ENCODE measurements at places on chromosomes 7 and 10. TPM values are rescaled to one million over a fixed set of nuclear protein-coding genes. Genes with fewer than 3 reads are reported as not detected.

The CPXM2 gene
- total RNA-seq: 1.9 TPM

GRCh38 chr7:158357106-158357897 is 230.3 kb downstream of the PTPRN2 start:
- no peak for DNase-seq
- H3K27ac ChIP-seq: no peak overlapping the region

GRCh38 chr10:22420787-22421517 is 75.7 kb downstream of the SPAG6 start:
- H3K4me1 ChIP-seq: no peaks in the 10 kb centered on the region
- no peaks in the 10 kb centered on the region for H3K36me3 ChIP-seq
- H3K27ac ChIP-seq: no peak overlapping the region
- DNase-seq: no peak
- H3K4me3 ChIP-seq: no peak overlapping the region

GRCh38 chr7:156667110-156667426 is 26.5 kb downstream of the RNF32 start:
- H3K27me3 ChIP-seq: no peaks in the 10 kb centered on the region
- DNase-seq: no peak
- no peak overlapping the region for H3K4me3 ChIP-seq
- no peak overlapping the region for H3K27ac ChIP-seq

DNA sequence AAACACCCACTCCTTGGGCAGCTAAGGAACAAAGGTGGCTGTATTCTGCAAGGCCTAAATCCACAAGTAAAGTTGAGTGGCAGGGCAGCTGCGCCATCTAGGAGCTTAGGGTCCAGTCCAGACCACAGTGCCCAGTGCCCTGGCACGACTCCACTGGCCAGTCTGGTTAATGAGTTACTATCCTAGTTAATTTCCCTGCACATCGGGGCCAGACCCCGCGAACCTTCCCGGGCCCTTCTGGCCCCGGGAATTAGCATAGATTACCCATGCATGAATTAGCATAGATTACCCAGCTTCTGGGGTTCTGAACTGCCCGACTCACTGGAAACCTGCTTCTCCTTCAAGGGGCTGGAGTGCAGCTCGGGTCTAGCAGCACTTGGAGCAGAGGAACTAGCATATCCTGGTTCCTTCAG is 3.2 kb upstream of the EMX2 start:
- no peaks in the 10 kb centered on the region for H3K36me3 ChIP-seq
- no peak for DNase-seq
- no peak overlapping the region for H3K27ac ChIP-seq
- H3K4me3 ChIP-seq: no peak overlapping the region

GRCh38 chr10:70266701-70267100 is 17.1 kb downstream of the NPFFR1 start:
- H3K36me3 ChIP-seq: no peaks in the 10 kb centered on the region
- DNase-seq: no peak
- no peak overlapping the region for H3K27ac ChIP-seq
- H3K27me3 ChIP-seq: no peaks in the 10 kb centered on the region
- 0 out of 2 replicates have a peak, but pooled peaks cover 3% of the 10 kb centered on the region for H3K4me1 ChIP-seq

DNA sequence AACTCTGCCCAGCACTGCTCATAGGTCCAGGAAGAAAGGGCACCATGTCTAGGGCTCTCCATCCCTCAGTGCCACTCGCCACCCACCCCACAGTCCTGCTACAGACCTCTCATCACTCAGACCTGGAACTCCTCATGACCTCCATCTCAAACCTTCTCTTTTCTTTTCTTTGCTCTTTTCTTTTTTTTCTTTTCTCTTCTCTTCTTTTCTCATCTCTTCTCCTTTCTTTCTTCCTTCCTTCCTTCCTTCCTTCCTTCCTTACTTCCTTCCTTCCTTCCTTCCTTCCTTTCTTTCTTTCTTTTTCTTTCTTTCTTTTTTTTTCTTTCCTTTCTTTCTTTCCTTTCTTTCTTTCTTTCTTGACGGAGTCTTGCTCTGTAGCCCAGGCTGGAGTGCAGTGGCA is 122.2 kb downstream of the KLF6 start:
- peaks cover 5% of the 10 kb centered on the region for H3K36me3 ChIP-seq
- no peak for DNase-seq
- no peak overlapping the region for H3K27ac ChIP-seq
- H3K4me3 ChIP-seq: no peak overlapping the region
- H3K4me1 ChIP-seq: peaks cover 2% of the 10 kb centered on the region
- H3K27me3 ChIP-seq: no peaks in the 10 kb centered on the region

- H3K27me3 ChIP-seq: no peaks in the 10 kb centered on the region
- H3K4me1 ChIP-seq: no peaks in the 10 kb centered on the region
- DNase-seq: peak; percentile 80
- peak overlapping the region; percentile 88 for H3K4me3 ChIP-seq
- H3K27ac ChIP-seq: no peak overlapping the region
- H3K36me3 ChIP-seq: no peaks in the 10 kb centered on the region
Observed at GRCh38 chr7:20329389-20330238, 1.1 kb upstream of the ITGB8 start.

DNA sequence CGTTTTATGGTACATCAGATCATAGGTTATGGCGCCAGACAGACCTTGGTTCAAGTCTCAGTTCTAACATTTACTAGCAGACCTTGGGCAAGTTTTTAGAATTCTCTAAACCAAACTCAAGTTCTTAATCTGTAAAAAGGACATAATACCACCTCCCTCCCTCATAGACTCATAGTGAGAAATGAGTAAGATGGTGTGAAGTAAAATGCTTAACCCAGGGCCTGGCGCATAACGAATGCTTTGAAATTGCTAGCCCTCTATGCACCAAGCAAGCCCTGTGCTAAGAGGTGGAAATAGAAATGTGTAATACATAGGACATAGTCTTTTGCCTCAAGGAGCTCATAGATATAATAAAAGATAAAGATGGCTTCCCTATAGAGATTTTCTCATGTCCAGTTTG is 17.7 kb upstream of the SLC35B4 start:
- no peaks in the 10 kb centered on the region for H3K4me1 ChIP-seq
- no peak overlapping the region for H3K4me3 ChIP-seq
- no peaks in the 10 kb centered on the region for H3K27me3 ChIP-seq
- no peaks in the 10 kb centered on the region for H3K36me3 ChIP-seq
- no peak for DNase-seq

The SORBS1 gene
- total RNA-seq: 21.5 TPM

The MYH16 gene
- total RNA-seq: not detected

- H3K36me3 ChIP-seq: no peaks in the 10 kb centered on the region
- H3K4me1 ChIP-seq: peaks cover 2% of the 10 kb centered on the region
- no peak overlapping the region for H3K27ac ChIP-seq
- DNase-seq: no peak
- H3K4me3 ChIP-seq: peak overlapping the region; percentile 29
- H3K27me3 ChIP-seq: peaks cover 30% of the 10 kb centered on the region
Observed at GRCh38 chr7:521221-522070, 1.8 kb upstream of the PDGFA start.

The FAM180A gene
- total RNA-seq: not detected

DNA sequence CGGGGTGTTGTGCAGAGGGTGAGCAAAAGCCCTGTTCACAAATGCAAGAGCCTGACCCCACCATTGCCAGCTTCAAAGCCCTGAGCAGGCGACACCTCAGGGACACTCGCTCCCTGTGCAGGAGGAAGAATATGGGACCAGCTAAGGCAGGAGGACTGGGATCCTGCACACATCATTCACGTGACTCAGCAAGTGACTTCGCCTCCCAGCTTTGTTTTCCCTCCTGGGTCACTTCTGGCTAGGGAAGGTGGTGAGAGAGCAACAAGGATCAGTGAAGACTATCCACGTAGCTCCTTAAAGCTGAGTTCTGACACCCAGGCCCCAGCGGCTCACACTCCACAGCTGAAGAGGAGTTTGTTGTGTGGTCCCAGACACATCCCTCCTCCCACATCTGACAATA is 164.3 kb downstream of the FGFR2 start:
- no peak for DNase-seq
- no peaks in the 10 kb centered on the region for H3K27me3 ChIP-seq
- H3K4me1 ChIP-seq: no peaks in the 10 kb centered on the region

- DNase-seq: no peak
- H3K27ac ChIP-seq: no peak overlapping the region
- H3K27me3 ChIP-seq: no peaks in the 10 kb centered on the region
- H3K4me1 ChIP-seq: no peaks in the 10 kb centered on the region
- no peaks in the 10 kb centered on the region for H3K36me3 ChIP-seq
- no peak overlapping the region for H3K4me3 ChIP-seq
Observed at GRCh38 chr7:3057066-3057420, 13.4 kb upstream of the CARD11 start.

GRCh38 chr10:18683427-18683826 is 24.2 kb downstream of the ARL5B start:
- no peaks in the 10 kb centered on the region for H3K4me1 ChIP-seq
- DNase-seq: no peak
- H3K36me3 ChIP-seq: peaks cover 5% of the 10 kb centered on the region
- no peak overlapping the region for H3K4me3 ChIP-seq
- no peaks in the 10 kb centered on the region for H3K27me3 ChIP-seq

The SPDYE5 gene
- not detected for total RNA-seq

The TMEM196 gene
- not detected for total RNA-seq

The RPEL1 gene
- total RNA-seq: 0.13 TPM

DNA sequence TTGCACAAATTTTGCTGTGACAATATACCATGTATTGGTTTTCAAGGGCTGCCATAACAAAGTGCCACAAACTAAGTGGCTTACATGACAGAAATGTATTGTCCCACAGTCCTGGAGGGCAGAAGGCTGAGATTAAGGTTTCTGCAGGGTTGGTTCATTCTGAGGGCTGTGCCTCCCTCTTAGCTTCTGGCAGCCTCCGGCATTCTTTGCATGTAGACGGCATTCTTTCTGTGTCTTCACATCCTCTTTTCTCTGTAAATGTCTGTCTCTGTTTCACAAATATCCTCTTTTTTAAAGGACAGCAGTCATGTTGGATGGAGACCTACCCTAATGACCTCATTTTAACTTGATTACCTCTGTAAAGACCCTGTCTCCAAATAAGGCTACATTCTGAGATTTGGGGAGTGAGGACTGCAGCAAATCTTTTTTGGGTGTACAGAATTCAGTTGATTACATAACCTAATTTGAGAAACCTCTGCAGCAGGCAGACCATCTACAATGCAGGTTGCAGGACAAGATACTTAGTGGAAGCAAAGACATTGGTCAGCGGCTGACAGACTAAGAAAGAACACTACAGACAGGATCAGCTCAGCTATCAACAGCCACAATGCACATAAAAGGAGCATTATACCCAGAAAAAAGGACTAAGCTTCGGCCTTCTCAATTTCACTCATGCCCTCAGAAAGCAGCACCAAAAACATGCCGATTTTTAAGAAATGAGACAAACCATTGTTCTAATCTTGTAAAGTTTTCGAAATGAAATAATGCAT is 84.6 kb upstream of the FAM3C start:
- H3K4me1 ChIP-seq: peaks cover 3% of the 10 kb centered on the region
- DNase-seq: no peak
- H3K4me3 ChIP-seq: peak overlapping the region; percentile 30
- peaks cover 9% of the 10 kb centered on the region for H3K36me3 ChIP-seq

DNA sequence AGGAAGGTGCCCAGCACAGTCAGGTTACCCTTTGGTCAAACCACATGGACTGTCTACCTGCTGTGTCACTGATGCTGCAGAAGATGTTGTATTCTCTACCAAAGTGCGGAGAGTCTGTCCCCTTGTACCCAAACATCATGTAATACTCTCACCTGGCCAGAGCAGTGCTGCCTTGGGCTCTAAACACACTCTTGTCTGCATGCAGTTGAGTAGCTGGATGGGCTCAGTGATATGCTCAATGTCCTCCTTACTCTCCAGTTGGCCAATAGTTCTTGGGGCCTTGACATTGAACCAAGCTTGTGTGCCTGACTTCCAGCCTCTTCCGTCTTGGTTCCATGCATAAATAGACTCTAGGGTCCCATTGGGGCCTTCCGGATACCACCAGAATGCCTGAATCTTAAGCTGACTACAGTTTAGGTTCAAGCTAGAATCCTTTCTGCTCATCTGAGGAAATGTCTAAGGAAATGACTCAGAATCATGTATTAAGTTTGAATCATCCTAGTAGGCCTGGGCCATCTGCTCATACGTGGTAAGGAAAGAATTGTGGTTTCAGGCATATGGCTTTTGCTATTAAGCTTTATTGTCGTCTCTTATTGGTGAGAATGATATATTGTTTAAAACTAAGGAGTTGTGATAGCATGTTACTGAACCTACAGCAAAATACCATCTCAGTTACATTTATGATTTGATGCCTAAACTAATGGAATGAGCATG is 118.0 kb downstream of the OTUD1 start:
- no peaks in the 10 kb centered on the region for H3K4me1 ChIP-seq
- no peak overlapping the region for H3K27ac ChIP-seq
- no peak overlapping the region for H3K4me3 ChIP-seq
- H3K27me3 ChIP-seq: no peaks in the 10 kb centered on the region

- H3K4me3 ChIP-seq: no peak overlapping the region
- no peaks in the 10 kb centered on the region for H3K4me1 ChIP-seq
- no peaks in the 10 kb centered on the region for H3K36me3 ChIP-seq
Observed at GRCh38 chr10:128429321-128429720, 303.1 kb upstream of the MKI67 start.

DNA sequence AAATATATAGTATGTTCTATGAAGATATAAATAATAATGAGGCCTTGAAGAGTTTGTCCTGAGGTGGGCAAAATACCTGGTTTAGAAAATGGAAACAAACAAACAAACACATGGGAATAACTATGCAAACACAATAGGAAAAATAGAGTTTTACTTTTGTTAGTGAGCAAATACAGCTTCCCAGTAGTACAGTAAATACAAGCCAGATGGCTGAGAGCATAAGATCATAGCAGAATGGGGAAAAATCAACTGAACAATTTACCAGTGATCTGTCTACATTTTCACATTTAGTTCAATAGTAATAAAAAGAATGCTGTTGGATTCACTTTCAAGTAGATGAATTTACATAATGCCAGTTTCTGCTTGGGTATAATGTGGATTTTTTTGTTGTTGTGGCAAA is 45.1 kb downstream of the ADD3 start:
- no peaks in the 10 kb centered on the region for H3K4me1 ChIP-seq
- DNase-seq: no peak
- no peaks in the 10 kb centered on the region for H3K27me3 ChIP-seq

DNA sequence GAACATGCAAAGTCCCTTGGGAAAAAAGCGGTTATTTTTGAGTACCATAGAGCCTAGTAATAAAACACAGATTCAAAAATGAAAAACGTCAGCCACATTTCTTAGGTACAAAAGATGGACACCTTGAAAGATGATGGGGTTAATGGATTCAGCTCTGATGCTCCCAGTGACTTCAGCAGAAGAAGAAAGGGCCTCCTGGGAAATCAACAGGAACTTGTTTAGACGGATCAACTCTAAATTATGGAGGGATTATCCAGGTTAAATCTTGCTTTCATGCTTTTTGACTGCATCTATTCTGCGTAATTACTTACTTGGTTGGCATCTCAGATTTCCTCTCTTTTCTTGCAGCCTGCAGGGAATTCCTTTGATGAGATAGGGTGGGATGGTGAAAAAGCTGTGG is 82.5 kb downstream of the TMEM178B start:
- H3K27me3 ChIP-seq: no peaks in the 10 kb centered on the region
- no peak overlapping the region for H3K4me3 ChIP-seq
- H3K27ac ChIP-seq: no peak overlapping the region
- no peaks in the 10 kb centered on the region for H3K36me3 ChIP-seq

GRCh38 chr10:2948127-2948854 is 119.1 kb upstream of the PFKP start:
- no peaks in the 10 kb centered on the region for H3K4me1 ChIP-seq
- no peak for DNase-seq
- no peak overlapping the region for H3K27ac ChIP-seq
- peaks cover 5% of the 10 kb centered on the region for H3K36me3 ChIP-seq

- H3K4me1 ChIP-seq: peaks cover 8% of the 10 kb centered on the region
- H3K36me3 ChIP-seq: no peaks in the 10 kb centered on the region
- no peak overlapping the region for H3K27ac ChIP-seq
- H3K4me3 ChIP-seq: no peak overlapping the region
- no peak for DNase-seq
Observed at GRCh38 chr7:122364761-122365280, 60.3 kb upstream of the FEZF1 start.
